ENCODE measurements at places on chromosomes 1 and 21.

DNA sequence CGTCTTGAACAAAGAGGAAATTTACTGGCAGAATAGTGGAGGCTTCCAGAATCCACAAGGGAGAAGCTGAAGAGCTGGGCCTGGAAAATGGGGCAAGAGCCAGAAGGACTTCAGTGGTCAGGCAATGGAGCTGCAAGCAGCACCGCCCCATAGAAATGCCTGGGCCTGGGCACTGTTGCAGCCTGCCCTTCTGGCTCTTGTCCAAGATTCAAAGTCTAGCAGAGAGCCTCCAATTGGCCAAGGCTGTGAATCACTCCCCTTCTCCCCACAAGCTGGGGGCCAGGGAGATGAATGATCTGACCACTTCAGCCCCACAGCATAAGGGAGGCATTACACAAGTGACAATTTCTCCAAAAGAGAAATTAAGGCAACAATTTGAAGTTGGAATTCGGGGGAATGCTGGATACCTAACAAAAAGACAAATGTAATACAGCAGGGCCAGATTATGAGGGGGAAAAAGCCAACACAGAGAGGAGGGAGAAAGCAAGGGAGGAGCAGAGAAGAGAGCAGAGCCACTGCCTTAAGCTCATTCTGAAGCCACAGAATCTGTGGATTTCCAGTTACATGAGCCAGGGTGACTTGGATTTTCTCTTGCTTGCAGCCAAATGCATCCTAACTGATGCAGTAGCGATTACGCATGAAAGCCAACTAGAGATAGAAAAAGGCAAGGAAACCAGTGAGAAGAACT is 80.3 kb downstream of the LRIG2 start:
- no peak for DNase-seq

GRCh38 chr21:34029743-34030528 is 43.4 kb upstream of the MRPS6 start:
- peak; percentile 68 for DNase-seq

DNA sequence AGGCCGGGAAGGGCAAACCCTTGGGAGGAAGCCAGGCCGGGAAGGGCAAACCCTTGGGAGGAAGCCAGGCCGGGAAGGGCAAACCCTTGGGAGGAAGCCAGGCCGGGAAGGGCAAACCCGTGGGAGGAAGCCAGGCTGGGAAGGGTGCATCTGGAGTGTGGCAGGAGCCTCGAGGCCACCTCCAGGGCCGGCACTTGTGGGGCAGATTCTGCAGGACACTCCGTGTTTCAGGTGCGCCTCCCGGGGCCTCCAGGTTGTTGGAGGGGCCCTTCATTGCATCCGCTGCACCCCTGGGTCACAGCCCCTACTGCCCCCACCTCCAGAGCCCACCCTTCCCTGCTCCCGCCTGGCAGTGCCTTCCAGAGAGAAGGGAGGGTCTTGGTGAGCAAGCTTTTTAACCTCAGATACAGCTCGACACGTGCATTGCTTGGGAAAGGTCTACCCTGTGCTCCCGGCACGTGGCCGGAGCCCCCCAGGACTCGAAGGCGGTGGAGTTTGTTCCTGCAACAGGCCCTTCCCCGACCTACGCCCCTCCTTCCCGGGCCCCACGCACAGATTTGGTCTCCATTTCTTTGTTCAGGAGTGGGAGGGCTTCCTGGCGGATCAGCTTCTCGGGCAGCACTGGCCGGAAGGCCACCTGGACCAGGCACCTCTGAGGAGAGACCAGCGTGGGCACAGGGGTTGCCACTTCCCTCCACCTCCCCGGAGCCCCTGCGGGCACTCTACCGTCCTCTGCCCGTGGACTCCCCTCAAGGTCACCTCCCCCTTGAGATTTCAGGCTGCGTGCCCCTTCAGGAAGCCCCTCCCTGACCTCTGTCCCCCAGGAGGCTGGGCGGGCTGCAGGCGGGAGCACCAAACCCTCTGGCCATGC is 9.4 kb upstream of the TMEM52 start:
- no peak for DNase-seq

DNA sequence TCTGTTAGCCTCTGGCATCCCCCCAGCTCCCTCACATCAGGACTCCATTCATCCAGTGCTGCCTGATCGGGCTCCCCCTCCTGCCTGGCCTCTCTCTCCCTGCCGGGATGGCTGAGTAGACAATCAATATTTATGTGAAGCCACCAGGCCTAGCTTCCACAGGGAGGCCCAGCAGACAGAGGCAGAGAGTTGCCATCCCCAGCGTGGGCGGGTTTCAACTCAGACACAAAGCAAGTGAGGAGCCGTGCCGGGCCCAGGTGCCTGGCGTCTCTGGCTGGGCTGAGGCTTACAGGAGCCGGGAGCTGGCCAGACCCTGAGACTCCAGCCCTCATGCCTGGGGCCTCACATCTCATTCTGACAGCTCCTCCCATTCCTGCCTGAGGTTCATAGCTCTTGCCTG is 34.5 kb upstream of the ATP2B4 start:
- DNase-seq, result no peak

- no peak for DNase-seq
Measured at GRCh38 chr1:7771823-7772299, 765 bp downstream of the VAMP3 start.

Measured in CD4-positive, alpha-beta T cell treated with Interleukin-1 beta for 1 hour (primary cell).